Activated naive CD4-positive, alpha-beta T cell (primary cell): ENCODE measurements at places on chromosomes 6 and 20.

DNA sequence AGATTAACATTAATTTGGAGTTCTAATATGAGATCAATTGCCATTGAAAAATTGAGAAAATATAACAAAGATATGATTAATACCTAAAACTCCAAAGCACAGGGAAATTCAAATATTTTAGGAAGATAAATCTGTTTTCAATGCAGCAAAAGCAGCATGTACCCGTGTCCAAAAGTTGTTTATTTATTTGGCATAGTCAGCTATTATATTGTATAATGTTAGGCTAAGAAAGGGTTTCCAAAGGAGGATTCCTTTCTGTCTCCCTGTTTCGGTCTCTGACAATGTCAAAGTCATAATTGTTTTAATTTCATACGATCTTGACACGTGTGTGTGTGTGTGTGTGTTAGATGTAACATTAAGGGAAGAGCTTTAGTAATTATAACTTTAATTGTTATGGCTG lies 914.5 kb downstream of the EYS start:
- no peak for DNase-seq

DNA sequence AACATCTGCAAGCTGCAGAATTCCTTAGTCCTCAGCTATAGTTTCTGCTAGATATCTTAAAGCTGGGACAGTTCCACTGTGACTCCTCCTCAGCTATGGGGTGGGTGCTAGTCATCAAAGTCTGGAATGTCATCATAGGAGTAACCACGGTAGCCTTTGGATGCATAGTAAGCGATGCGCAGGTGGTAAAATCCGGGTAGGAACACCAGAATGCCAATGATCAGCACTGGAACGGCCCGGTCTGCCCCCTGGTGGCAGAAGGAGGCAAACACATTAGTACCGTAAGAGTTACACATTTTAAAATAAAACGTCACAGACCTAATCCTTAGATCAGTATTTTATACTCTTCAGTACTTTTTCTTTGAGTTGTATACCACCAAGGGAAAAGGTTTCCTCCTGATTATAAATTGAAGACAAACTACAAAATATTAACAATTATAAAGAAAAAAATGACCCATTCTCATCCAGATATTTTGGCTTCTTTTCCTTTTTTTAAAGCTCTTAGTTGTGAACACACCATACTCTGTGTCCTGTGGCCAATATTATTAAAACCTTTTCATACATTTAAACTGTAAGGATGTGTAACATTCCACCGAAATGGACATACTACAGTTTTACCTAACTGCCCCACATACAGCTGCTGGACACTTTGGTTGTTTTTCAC lies 18.9 kb downstream of the PCNA start:
- peak; percentile 70 for DNase-seq

DNA sequence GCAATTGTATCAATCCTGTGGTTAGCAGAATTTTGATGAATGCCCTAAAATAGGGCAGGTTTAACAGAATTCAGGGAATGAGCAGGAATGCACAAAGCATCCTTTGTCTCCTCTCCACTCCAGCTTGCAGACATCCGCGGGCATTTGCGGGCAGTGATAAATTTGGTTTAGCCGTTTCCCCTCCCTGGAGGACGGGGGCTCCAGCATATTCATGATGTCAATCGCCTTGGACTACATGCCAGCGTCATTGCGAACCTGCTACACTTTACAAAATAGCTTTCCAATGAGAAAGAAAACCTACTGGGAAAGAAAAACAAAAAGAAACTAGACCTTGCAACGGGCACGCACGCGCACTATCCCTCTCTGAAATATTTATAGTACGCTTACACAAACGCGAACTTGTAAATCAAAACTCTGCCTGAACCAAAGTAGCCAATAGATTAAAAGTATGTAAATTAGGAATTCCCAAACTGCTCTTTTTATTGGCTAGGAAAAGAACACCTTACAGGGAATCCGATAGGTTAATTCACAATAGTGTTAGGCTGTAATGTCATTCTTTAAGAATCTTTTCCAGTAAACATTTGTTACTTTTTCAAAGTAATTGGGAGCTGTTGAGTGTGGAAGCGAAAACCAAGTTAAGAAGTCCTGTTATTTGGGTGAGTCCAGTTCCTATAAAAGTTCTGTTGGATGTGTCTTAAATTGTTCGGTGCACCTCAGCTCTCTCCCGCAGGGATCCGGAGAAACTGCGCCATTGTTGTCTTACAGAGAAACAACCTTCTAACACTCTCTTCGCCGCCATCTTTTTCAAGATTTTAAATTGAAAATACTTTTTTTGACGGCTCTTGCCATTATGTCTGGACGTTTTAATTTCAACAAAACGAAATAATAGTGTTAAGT lies 136.7 kb downstream of the HFE start:
- DNase-seq: peak; percentile 28

DNA sequence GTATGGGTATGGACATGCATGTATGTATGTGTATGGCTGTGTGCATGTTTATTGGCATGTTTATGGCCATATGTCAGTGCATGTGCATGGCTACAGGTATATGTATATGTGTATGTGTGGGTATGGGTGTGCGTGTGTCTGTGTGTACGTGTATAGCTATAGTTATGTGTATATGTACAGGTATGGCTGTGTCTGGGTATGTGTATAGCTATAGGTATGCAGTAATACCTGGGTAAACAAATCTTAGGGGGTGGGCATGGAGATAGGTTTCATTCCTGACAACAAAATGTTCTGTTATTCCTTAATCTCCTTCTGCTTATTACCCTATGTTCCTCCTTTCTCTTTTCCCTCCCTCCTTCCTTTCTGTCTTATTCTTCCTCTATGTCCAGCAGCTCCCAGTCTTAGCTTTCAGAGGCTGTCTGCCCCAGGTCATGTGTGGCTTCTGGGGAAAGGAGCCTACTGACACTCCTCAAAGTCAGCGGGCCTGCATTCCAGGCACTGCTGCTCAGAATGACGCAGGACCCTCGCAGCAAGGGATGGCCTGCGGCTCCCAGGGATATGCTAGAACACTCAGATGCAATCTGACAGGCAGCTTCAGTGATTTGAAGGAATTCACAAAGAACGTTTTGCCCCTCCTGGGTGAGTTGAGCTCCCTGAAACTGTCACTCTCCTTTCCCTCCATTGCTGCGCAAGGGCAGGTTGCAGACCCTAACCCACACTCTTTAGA lies 139.3 kb upstream of the PHACTR1 start:
- DNase-seq: no peak

GRCh38 chr6:14716499-14717146 lies 529.2 kb upstream of the JARID2 start:
- no peak for DNase-seq

DNA sequence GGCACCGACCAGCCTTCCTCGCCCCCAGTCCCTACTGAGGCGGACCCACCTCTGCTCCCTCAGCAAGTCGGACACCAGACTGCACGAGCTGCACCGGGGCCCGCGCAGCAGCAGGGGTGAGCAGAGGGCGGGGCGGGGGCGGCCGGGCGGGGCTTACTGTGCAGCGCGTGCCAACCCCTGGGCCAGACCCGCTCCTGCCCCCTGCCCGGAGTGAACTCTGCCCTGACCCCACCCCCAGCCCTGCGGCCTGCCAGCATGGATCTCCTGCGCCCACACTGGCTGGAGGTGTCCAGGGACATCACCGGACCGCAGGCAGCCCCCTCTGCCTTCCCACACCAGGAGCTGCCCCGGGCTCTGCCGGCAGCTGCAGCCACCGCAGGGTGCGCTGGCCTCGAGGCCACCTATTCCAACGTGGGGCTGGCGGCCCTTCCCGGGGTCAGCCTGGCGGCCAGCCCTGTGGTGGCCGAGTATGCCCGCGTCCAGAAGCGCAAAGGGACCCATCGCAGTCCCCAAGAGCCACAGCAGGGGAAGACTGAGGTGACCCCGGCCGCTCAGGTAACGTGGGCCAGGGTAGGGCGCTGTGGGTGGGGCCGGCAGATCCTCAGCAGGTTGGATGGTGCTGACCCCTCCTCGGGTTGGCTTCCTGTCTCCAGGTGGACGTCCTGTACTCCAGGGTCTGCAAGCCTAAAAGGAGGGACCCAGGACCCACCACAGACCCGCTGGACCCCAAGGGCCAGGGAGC lies 1.5 kb upstream of the SLC2A4RG start:
- DNase-seq: no peak

- no peak for DNase-seq
Measured at GRCh38 chr6:138821519-138821918, 25.6 kb downstream of the ECT2L start.

DNA sequence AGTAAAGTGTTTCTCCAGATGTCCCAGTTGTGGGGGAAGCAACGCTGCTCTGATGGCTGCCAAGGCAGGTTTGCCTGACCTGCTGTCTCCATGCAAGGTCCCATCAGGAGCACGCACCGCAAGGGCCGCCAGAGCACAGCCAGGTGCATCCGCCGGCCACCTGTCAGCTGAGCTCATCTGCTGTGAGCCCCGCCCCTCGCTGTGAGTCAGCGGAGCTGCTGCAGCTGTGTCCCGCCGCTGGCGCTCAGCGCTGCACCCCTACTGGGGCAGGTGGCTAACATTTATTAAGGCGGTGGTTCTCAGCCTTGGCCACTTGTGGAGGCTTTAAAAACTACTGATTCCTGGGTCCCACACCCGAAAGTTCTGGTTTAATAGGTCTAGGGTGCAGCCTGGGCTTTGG lies 225.7 kb downstream of the UST start:
- no peak for DNase-seq

DNA sequence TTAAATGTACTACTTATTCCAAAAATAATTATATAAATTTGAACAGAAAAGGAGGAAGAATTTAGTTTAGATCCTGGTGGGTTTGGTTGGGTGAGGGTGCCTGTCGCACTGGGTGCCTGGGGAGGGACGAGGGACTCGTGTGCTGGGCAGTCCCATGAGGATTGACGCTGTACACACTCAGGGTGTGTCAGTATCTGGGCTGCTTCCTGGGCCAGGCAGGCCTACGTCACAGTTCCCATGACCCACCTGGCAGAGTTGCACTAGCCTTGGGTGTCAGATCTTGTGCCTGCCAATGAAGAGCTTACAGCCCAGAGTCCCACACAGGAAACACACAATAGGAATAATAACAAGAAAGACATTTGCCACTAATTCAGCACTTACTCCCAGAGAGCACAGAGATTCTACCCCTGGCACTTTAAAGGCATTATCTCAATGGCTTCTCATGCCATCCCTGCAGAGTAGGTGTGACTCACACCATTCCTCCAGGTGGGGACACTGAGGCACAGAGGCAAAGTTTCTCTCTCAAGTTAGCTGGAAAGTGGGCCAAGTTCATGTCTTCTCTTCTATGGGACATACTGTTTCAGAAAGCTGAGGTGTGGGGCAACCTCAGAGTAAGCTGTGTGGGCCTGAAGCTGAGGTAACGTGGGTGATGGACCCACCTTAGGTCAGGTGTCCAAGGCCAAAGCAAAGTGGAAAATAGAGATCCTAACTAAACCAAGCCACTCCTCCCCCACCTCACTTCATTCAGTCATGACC lies 1.3 kb upstream of the SDCBP2 start:
- no peak for DNase-seq

- DNase-seq: no peak
Measured at GRCh38 chr6:40705354-40705753, 118.2 kb upstream of the LRFN2 start.

GRCh38 chr20:62376112-62377063 lies 9.3 kb upstream of the LAMA5 start:
- DNase-seq: no peak

GRCh38 chr6:107266563-107266962 lies 151.2 kb upstream of the BEND3 start:
- no peak for DNase-seq

DNA sequence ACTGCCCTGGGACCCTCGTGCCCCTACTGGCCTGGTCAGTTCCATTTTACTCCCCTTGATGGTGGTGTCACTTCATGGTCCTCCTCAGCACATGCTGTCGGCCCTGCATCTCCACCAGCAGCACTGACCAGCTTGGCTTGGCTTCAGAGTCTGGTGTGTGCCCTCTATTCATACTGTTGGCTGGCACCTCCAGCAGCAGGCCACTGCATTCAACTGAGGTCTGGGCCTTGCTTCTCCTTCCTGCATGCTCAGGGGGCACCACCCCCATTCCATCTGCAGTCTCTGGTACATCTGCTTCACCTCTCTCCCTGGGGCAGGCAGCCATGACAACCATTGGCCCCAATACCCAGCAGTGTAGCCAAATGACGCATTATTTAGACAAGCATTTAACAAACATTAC lies 155.9 kb downstream of the SLC24A3 start:
- no peak for DNase-seq

DNA sequence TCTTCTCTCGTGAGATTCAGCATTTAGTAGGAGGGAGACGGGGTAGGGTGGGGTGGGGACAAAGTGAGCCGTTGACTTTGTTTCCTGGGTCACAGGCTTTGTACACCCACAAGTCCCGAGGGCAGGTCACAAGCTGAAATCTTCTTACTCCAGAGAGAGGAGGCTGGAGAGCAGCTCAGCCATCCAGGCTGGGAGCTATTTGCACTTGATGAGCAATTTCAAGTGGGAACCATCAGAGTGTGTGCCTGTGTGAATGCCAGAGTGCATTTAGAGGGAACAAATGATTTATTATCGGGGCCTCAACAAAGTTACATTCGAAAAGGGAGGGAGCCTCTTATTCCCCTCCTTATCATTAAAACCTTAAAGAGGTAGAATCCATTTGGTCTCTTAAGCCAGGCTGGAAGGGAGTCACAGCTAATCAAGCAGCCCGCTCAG lies 155.7 kb upstream of the JARID2 start:
- DNase-seq: no peak

GRCh38 chr6:42419490-42420280 lies 32.0 kb downstream of the TRERF1 start:
- DNase-seq: no peak

GRCh38 chr20:53972179-53972578 lies 98.2 kb downstream of the BCAS1 start:
- DNase-seq: no peak

GRCh38 chr6:14664621-14665315 lies 547.2 kb downstream of the CD83 start:
- no peak for DNase-seq

- no peak for DNase-seq
Measured at GRCh38 chr6:166348305-166348949, 6.1 kb upstream of the SFT2D1 start.

- no peak for DNase-seq
Measured at GRCh38 chr6:42260396-42260888, 42.8 kb upstream of the MRPS10 start.

DNA sequence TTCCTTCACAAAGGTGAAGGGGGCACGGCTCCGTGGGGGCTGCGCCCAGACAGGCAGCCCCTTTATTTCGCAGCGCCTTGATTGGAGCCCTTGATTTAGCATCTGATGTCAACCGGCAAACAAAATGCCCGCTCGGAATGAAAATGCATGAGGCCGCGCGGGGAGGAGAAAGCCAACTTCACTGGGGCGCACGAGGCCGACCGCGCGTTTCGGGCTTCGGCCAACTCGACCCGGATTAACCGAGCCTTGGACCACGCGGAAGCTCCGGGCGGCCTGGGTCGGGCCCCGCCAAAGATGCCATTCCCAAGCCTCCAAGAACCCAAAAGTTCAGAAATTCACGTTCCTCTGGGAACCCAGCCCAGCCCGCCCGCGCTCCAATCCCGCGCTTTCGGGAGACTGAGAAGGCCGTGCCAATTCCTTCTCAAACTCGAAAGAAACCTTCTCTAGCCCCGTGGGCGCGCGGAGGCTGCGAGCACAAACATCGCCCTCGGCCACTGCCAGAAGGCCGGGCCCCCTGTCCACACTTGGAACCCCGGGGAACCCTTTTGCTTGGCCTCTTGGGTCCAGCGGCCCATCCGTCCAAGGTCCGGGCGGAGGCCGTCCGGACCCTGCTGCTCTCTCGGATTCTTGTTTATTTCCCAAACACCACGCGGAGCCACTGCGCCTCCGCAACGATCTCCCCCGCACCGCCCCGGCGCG lies 879 bp upstream of the INSM1 start:
- no peak for DNase-seq
